ENCODE measurements at places on chromosomes 7 and 10. TPM values are rescaled to one million over a fixed set of nuclear protein-coding genes. Genes with fewer than 3 reads are reported as not detected.
A peak's percentile ranks its signal among the peaks of the same experiment; 100 is the strongest.

The ECHDC3 gene
- 5.7 TPM for total RNA-seq

DNA sequence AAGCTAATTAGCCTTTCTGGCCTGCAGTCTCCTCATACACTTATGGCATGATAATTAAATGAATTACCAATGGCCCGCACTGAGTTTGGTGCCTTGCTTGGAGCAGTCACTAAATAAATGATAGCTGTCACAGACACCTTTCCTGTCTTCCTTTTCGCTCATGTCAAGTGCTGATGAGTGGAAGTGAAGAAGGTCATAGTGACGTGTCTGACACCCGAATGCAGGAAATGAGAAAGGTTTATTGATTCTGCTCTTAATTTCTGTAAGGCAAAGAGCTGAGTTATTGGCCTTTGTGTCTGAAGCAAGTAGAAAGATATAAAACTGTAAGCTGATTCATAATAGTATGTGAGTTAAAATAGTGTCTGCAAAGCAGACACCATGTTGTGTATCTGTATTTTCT is 13.2 kb upstream of the ESYT2 start:
- H3K4me1 ChIP-seq: peaks cover 5% of the 10 kb centered on the region
- H3K27me3 ChIP-seq: no peaks in the 10 kb centered on the region
- H3K27ac ChIP-seq: no peak overlapping the region
- DNase-seq: no peak
- no peaks in the 10 kb centered on the region for H3K36me3 ChIP-seq
- H3K4me3 ChIP-seq: no peak overlapping the region

DNA sequence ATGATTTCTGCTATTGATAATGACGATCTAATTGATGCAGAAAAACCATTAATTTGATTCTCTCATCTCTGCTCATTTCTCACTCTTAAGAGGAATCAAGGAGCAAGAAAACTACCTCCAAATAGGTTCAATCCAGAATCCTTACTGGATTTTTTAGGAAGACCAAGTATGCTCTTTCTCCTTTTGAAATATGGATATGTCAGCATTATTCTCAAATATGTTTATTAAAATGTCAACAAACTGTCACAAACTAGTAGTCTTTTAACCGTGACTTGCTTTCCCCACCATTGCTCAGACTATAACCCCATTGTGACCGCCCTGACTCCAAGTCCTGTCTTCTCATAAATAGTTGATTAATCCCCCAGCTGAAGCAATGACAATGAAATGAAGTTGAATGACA is 1.1 kb upstream of the ATOH7 start:
- H3K27me3 ChIP-seq: peaks cover 20% of the 10 kb centered on the region
- no peak overlapping the region for H3K27ac ChIP-seq
- no peak overlapping the region for H3K4me3 ChIP-seq
- no peaks in the 10 kb centered on the region for H3K36me3 ChIP-seq
- peaks cover 10% of the 10 kb centered on the region for H3K4me1 ChIP-seq

DNA sequence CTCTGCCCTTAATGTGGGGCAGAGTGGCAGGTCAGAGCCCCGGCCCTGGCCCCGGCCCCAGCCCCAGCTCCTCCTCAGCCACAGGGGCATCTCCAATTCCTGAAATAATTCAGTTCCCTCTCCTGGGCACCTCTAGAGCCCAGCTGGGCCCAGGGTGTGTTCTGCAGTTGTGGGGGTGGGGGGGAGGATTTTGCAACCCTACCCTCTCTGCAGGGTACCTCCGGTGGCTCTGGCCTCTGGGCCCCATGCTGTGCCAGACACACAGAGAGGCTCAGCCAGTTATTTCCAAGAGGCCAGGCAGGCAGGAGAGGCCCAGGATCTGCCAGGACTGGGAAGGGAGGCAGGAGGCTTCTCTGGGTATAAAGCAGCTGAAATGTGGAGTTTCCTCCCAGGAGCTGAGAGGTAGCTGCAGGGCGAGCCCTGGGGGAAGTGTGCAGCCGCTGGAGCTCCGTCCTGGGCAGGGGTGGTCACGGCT is 47.9 kb downstream of the PWWP2B start:
- H3K4me1 ChIP-seq: peaks cover 36% of the 10 kb centered on the region
- DNase-seq: no peak
- H3K27ac ChIP-seq: peak overlapping the region; percentile 59
- no peaks in the 10 kb centered on the region for H3K36me3 ChIP-seq
- H3K27me3 ChIP-seq: no peaks in the 10 kb centered on the region

- H3K27ac ChIP-seq: peak overlapping the region; percentile 83
- peaks cover 60% of the 10 kb centered on the region for H3K4me1 ChIP-seq
- DNase-seq: no peak
Observed at GRCh38 chr7:229184-229964, 37.0 kb downstream of the FAM20C start.

DNA sequence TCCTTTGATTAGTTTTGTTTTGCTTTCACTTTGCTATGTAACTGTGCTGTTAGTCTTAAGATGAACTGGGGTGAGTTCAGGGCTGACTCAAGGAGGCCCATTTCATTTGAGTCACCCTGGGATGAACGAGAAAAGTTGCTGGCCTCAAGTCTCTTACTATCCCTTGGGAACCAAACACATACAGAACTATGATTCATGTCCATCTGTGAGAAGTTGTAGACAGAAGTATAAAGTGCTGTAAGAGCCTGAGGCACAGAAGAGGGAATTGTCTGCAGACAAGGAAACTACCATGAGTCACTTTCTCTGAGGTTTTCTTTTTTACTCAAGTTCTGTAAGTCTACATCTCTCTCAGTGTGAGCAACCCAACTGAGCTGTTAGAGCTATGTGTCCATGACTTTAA is 179.8 kb upstream of the CSTF2T start:
- peak overlapping the region; percentile 84 for H3K27ac ChIP-seq
- DNase-seq: no peak
- H3K4me3 ChIP-seq: no peak overlapping the region
